ENCODE measurements at places on chromosomes 2 and 18.

GRCh38 chr2:238466243-238466756, 39.6 kb downstream of the ASB1 start:
- no peak for DNase-seq

DNA sequence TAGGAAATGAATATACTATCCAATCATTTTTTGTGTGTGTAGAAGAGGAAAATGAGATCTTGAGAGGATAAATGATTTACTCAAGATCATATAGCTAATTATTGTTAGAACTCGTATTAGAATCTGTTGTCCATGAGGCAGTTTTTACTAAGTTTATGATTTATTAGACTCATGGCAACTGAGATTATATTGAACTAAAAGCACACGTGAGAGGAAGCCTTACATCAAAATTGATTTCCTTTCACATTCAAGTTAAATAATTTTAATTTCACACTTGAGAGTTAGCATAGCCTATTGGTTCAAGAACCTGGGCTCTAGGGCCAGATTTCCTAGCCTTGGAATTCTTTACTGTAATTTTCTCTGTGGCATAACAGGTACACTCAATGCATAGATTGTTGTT, 552.3 kb downstream of the ERBB4 start:
- DNase-seq = no peak

GRCh38 chr18:7730682-7731081, 163.6 kb downstream of the PTPRM start:
- DNase-seq = no peak

GRCh38 chr2:234595829-234596228, 98.9 kb upstream of the ARL4C start:
- DNase-seq = no peak

- DNase-seq = no peak
Measured at GRCh38 chr2:191434072-191434471, 188.9 kb downstream of the MYO1B start.

- no peak for DNase-seq
Measured at GRCh38 chr2:228268301-228268700, 86.8 kb upstream of the SPHKAP start.
